A172 (cell line): ENCODE measurements at places on chromosomes 1 and 21. TPM values are rescaled to one million over a fixed set of nuclear protein-coding genes. Genes with fewer than 3 reads are reported as not detected.

The KRTAP19-3 gene
- total RNA-seq: not detected in 2 replicates

The MROH9 gene
- total RNA-seq: not detected in 2 replicates

The APCS gene
- not detected in 2 replicates for total RNA-seq

The LCE1A gene
- total RNA-seq: not detected in 2 replicates

The C1orf116 gene
- total RNA-seq: 0.31 and 1.4 TPM in 2 replicates

The HSD3B2 gene
- not detected in 2 replicates for total RNA-seq

The PRR9 gene
- total RNA-seq: not detected in 2 replicates

The TDRKH gene
- 24.2 and 25.1 TPM in 2 replicates for total RNA-seq

The PDZK1IP1 gene
- total RNA-seq: 0.79 and 6.0 TPM in 2 replicates

The PROX1 gene
- total RNA-seq: 0.22 TPM in 1 of 2 replicates, not detected in the other

The ELAPOR1 gene
- 1.7 and 3.2 TPM in 2 replicates for total RNA-seq

The TLCD4 gene
- total RNA-seq: 14.4 and 15.8 TPM in 2 replicates

The MPL gene
- not detected in 2 replicates for total RNA-seq

The AXDND1 gene
- total RNA-seq: 0.65 TPM in 1 of 2 replicates, not detected in the other

The USH2A gene
- 6.9 and 8.1 TPM in 2 replicates for total RNA-seq

The CD1D gene
- total RNA-seq: 1.6 and 4.4 TPM in 2 replicates

The AZIN2 gene
- 0.74 and 2.7 TPM in 2 replicates for total RNA-seq

The SELP gene
- not detected in 2 replicates for total RNA-seq

The NEK2 gene
- 83.8 and 88.5 TPM in 2 replicates for total RNA-seq

The ZNF648 gene
- not detected in 2 replicates for total RNA-seq

The PLXNA2 gene
- 6.8 and 15.8 TPM in 2 replicates for total RNA-seq

The CASQ1 gene
- 0.22 and 0.60 TPM in 2 replicates for total RNA-seq

The ANGPTL3 gene
- total RNA-seq: not detected in 2 replicates

The TMEM82 gene
- total RNA-seq: not detected in 2 replicates
